Cardiac fibroblast (primary cell): ENCODE measurements at places on chromosomes 2 and 18.

DNA sequence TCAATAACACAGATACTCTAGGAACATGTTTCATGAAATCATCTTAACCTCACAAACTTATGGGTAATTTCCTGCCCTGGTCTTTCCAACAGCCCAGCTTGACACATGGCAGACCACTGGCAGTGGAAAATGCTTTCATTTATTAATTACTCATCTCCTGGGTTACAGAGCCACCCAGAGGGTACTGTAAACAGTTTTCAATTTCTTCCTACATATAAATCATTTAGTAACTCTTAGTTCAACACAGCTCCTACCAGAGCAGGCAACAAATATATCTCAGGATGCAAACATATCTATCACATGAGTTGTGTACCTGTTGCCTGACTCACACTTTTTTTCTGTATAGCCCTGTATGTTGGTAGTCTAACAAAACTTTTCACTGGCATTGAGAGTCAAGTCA, 99.2 kb upstream of the VRK2 start:
- no peak for DNase-seq

GRCh38 chr18:70015127-70015526, 67.5 kb upstream of the CD226 start:
- no peak for DNase-seq

- DNase-seq, result peak; percentile 83
Observed at GRCh38 chr2:69138793-69139459, 125.9 kb downstream of the ANTXR1 start.

- DNase-seq, result no peak
Observed at GRCh38 chr2:222301053-222301795, 2.4 kb upstream of the PAX3 start.

- no peak for DNase-seq
Observed at GRCh38 chr18:9578306-9578705, 36.1 kb downstream of the PPP4R1 start.

DNA sequence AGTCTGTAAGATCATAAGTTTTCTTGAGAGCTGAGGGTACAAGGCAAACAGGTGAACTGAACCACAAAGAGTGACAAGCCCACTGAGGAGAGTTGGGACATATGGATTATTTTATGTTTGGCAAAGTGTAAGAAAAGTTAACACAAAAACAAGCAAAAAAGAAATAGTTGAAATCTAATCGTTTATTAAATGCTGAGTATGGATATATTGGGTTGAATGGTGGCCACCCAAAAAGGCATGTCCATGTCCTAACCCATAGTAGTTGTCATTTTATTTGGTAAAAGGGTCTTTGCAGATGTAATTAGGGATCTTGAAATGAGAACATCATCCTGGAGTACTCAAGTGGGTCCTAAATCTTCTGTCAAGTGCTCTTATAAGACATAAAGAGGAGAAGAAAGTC, 24.9 kb upstream of the TWIST2 start:
- DNase-seq, result no peak

DNA sequence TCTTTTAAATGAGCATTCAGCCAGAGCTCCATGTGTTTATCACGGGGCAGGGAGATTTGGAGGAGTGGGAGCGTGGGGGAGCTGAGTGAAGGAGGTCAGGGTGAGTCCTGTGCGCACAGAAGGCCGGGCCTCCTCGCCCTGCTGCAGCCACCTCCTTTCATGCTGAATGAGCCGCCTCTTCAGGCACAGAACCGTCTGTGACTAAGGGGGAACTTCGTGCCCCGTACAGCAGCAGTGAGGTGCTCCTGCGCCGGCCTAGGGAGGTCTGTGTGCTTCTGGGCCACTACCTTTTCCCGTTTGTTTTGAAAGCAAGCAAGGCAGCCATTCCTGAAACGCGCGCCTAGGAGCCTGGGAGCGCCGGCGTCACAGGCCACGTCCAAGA, 27.1 kb upstream of the ZNF516 start:
- no peak for DNase-seq

- DNase-seq, result no peak
Observed at GRCh38 chr18:61292280-61293035, 40.8 kb upstream of the CDH20 start.

- no peak for DNase-seq
Observed at GRCh38 chr18:48138660-48139430, 208.4 kb upstream of the SMAD2 start.

GRCh38 chr2:171081649-171082111, 79.0 kb downstream of the TLK1 start:
- DNase-seq, result no peak

DNA sequence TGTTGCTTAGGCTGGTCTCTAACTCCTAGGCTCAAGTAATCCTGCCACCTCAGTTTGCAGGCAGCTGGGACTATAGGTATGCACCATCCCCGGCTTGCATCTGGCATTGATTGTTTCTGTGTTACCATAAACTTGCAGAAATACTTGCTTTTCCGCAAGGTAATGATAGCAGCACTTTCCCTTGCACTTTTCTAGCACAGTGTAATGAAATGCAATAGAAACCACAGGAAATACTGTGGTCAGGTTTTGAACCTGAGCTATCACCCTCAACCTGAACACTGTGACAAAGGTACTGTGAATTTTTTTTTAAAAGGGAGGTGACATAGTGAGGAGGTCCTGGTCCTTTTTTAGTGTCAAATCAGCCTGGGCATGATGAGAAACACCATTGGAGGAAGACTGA, 38.3 kb downstream of the DHRS9 start:
- no peak for DNase-seq

DNA sequence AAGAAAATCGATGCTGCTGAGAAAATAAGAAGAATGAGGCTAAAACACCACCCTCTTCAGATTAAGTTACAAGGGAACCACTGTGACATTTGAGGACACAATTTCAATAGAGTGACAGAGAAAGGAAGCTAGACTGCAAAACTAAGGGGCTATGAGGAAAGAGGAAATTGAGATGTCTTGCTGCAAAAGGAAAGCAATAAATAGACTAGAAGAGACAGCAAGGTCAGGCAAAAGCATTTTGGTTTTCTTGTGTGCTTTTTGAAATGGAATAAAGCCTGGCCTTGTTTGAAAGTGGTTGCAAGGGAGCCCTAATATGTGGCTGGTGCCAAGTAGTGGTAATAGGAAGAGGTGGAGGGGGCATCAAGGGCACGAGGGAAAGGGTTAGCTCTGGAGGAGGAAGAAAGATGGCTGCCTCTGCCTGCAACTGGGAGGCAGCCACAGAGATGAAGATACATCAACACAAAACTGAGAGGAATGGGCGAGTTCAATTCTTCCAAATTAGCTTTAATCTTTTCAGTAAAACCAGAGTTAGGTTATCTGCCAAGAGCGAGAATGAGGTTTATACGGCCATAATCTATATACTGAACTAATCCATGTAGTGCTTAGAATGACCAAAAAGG, 1.2 kb upstream of the MRO start:
- DNase-seq, result no peak

- DNase-seq, result peak; percentile 36
Observed at GRCh38 chr2:230443541-230443940, 27.5 kb downstream of the SP100 start.

- no peak for DNase-seq
Observed at GRCh38 chr2:173221937-173222594, 132.6 kb upstream of the CDCA7 start.

DNA sequence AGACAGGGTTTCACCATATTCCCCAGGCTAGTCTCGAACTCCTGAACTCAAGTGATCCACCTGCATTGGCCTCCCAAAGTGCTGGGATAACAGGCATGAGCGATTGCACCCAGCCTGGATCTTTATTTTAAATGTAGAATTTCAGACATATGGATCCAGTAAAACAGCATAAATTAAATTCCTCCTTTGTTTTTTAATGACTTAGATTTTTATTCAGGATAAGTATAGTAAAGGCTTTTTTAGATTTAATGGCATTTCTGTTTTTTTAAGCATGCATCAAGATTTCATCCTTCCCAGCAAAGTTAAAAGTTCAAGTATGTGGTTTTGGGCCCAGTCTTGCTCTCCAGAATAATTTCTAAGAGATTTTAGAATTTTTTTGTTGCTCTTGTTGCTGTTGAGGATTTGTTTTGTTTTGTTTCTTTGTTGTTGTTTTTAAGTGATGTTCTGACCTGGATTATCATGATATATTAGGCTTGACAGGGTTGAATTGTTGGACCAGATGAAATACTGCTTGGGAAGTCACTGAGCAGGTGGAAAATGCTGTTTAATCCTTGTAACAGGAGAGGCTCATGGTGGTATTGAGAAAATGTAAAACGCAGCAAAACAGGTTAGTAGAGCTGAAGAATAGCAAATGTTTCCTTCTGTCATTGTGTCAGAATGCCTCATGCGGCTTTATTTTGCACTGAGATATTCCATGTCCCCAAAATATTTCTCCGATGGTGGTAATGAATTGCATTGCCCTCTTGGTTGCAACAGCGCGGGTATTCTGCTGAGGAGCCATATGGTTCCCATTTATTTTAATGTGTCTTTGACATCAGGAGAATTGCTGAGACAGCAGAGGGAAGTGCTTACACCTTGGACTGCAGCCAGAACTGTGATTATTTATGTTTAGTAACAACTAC, 147.9 kb downstream of the GALNT3 start:
- DNase-seq, result no peak

DNA sequence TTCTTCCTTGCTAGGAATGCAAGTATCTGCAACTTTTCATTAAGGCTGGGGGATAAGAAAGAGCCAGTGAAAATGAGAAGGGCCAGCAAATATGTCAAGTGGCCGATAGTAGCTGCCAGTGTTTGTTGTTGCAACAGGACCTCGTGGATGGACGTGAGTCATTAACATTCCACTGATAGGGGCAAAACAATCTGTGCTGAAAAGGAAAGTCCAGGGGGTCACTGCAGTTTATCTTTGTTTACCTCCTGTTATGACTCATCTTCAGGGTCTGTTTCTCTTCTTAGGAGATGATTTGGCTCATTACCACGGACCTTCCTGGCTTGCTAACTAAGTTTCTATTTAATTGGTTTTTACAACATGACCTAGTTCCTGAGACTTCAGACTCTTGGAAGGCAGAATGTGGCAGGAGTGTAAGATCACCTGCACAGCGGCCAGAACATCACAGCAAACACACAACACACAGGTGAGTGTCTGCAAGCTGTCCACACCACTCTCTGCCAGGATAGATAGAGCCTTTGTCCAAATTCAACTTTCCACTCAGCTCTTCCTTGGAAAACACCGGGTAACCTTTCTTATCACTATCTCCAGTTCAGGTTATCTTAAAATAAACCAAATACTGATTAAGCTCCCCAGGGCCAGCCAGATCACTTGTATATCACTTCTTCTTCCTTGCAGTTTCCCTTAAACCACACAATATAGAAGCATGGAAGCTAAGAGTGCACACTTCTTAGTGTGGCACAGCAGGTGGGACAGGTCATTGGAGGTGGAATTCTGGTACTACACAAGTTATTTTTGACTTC, 157.5 kb upstream of the LMAN1 start:
- peak; percentile 68 for DNase-seq

- DNase-seq, result no peak
Observed at GRCh38 chr2:201413143-201413542, 38.1 kb downstream of the TRAK2 start.

- DNase-seq, result no peak
Observed at GRCh38 chr18:34764451-34764850, 54.4 kb downstream of the DTNA start.

- peak; percentile 29 for DNase-seq
Observed at GRCh38 chr2:228938629-228939028, 332.5 kb downstream of the PID1 start.

GRCh38 chr2:157421331-157421944, 22.5 kb downstream of the CYTIP start:
- DNase-seq, result no peak

GRCh38 chr18:11040823-11041656, 108.3 kb downstream of the PIEZO2 start:
- DNase-seq, result peak; percentile 73

DNA sequence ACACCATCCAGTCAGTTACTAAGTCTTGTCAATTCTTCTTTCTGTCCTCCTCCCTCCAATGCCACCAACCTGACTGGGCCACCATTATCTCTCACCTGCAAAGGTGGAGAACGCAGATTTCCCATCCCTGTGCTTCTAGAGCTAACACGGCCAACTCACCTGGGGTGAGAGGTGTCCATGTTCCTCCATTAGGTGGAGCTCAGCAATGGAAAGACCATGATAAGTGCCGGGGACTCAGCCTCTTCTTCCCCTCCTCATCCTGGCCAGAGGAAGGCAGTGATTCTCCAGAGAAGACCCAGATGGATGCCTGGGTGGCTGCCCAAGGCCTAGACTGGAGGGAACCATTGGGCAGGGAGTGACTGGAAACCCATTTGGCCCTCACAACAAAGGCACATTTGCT, 48.1 kb upstream of the SLC1A4 start:
- DNase-seq, result no peak

- DNase-seq, result no peak
Observed at GRCh38 chr2:1016500-1016899, 65.9 kb downstream of the SNTG2 start.

DNA sequence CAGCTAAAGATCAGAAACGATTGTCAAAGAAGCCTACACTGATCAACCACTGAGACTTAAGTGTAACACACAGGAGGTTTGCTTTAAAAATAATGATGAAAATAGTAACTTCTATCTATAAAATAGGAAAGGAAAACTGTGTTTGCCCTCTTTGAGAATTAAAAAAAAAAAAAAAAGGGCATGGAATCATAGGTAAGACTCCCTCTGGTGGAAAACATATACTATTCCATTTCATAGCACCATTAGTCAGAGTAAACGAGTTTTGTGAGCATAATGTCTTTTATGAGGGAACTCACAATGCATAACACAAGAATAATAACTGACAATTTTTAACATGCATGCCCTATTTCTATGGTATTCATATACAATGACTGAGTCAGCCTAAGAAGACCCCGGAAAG, 36.3 kb downstream of the SLC35F5 start:
- peak; percentile 40 for DNase-seq

DNA sequence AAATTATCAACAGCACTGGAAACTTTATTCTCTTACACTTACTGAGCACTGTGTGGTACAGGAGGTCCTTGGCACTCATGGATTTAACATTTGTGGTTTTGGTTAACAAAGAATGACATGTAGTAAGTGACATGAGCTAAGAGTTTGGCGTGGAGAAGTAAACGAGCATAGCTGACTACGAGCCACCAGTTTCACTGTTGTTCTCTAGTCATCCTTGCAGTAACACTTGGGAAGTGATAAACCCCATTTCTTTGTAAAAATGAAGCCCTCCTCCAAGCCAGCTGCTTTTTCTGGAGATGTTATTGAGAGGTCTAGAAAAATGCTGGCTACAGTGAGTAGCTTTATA, 32.7 kb downstream of the QPCT start:
- peak; percentile 68 for DNase-seq

DNA sequence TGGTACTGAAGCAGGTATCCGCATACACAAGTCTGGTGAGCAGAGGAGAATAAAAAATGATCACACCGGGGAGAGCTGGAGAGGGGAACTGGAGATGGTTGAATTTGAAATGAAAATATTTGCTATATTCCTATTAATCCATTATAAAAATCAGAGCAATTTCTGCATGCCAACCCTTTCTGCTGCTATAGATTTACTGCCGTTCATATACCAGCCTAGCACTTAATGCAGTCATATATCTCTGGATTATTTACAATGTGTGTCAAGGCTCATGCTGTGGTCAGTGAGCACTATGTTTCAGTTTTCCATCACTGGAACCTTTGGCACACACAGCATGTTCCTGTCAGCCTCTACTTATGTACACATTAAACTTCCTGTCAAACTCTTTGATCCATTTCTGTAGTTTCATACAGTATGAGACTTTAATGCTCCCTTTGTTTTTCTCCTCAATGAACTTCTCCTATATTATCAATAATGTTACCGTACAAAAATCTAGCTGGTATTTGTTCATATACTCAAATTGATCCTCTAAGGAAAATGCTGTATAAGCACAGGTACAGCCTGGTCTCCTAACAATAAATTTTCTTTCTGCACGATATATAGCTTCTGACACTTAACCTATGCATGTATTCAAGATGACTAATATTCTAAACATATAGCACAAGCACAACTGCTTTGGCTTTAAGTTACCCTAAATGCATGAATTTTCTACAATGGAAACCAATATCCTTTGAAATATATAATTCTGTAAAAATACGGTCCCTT, 36.7 kb downstream of the FANCL start:
- DNase-seq, result peak; percentile 5
